Aorta (tissue), 5 donors: ENCODE measurements at places on chromosomes 6 and 20. TPM values are rescaled to one million over a fixed set of nuclear protein-coding genes. Genes with fewer than 3 reads are reported as not detected.

RIPOR3 gene
- polyA plus RNA-seq, result 1.1 TPM

MCCD1 gene
- polyA plus RNA-seq, result not detected

GRCh38 chr6:157789861-157790260 is 33.2 kb upstream of the SNX9 start:
- no peak overlapping the region for H3K27ac ChIP-seq
- no peaks in the 10 kb centered on the region for H3K4me1 ChIP-seq
- no peak for DNase-seq
- no peak overlapping the region for H3K4me3 ChIP-seq
- no peaks in the 10 kb centered on the region for H3K27me3 ChIP-seq

GRCh38 chr6:139777202-139777970 is 402.9 kb upstream of the CITED2 start:
- no peaks in the 10 kb centered on the region for H3K36me3 ChIP-seq
- no peak for DNase-seq
- no peak overlapping the region for H3K4me3 ChIP-seq
